GOT3 (cell line): ENCODE measurements at places on chromosomes 12 and 14.

DNA sequence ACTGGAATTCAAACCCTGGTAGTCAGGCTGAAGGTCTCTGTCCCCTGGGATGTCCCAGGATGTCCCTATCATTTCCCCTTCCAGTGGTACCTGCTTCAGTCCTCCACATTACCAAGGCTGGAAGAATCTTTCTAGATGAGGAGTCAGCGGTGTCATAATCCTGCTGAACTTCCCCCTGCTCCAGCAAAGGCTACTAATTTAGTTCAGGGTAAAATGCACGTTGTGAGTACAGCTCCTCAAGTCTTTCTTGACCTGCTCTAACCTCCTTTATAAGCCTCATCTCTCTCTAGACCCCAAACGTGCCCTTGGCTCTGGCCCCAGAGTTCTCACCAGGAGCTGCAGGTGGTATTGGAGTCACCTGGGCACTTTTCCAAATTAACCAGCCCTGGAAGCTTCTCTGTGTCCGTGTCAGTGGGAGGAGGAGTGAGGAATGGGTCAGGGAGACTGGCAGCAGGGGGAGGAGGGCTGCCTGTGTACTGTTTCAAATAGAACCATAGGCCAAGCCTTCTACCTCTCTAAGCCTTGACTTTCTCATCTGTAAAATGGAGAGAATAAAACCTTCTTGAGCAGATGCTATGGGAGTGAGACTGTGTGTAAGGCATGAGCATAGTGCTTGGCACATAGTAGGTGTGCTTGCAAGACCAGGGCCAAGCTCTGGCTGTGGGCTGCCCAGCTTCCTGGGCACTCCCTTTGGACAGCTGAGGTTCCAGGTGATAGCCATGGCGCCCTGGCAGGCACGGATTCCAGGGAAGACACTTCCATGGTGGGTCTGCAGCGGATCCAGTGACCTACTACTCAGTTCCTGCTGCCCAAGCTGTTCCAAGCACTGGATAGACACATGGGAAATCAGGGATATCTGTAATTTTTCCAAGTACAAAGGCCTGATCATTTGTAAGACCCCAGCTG lies 24.5 kb downstream of the ASB2 start:
- no peak for DNase-seq

- DNase-seq, result no peak
Measured at GRCh38 chr14:67253076-67253635, 11.9 kb downstream of the PALS1 start.

DNA sequence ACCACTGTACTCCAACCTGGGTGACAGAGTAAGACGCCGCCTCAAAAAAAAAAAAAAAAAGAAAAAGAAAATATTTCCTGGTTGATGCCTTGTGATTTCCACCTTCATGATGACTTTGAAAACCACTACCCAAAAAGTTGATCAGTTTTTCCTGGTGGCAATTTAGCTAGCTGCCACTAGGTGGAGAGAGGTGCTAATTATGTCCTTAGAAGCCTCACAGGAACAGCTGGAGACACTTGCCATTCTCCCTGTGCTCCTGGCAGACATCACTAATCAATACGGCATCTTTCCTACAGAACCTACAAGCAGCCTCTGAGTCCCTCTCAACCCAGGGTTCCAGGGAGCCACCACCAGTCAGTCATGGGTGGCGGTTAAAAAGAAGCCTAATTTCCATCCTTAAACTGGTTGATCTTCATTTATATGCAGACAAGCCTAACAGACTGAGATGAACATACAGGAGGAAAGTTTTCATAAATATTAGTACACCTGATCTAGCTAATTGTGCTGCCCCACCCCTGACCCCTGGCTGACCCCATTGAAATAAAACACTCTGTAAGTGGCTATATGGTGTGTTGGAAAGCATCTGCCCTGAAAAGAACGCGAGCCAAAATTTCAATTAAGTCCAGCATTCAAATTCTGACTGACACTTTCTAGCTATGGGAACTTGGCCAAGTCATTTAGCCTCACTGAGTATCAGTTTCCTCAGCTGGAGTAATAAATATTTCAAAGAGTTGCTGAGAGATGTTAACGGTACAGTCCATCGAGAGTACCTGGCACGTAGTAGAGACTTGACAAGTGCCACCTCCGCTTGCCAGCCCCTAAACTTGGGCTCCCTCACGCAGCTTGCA lies 6.2 kb upstream of the OAS1 start:
- DNase-seq, result no peak

- DNase-seq, result no peak
Measured at GRCh38 chr12:57138526-57139272, 8.7 kb downstream of the LRP1-AS start.

GRCh38 chr12:77225373-77225772 lies 160.0 kb upstream of the E2F7 start:
- no peak for DNase-seq

GRCh38 chr14:93002049-93002448 lies 79.1 kb downstream of the CHGA start:
- DNase-seq, result no peak

GRCh38 chr14:25570483-25570882 lies 520.5 kb upstream of the STXBP6 start:
- no peak for DNase-seq

DNA sequence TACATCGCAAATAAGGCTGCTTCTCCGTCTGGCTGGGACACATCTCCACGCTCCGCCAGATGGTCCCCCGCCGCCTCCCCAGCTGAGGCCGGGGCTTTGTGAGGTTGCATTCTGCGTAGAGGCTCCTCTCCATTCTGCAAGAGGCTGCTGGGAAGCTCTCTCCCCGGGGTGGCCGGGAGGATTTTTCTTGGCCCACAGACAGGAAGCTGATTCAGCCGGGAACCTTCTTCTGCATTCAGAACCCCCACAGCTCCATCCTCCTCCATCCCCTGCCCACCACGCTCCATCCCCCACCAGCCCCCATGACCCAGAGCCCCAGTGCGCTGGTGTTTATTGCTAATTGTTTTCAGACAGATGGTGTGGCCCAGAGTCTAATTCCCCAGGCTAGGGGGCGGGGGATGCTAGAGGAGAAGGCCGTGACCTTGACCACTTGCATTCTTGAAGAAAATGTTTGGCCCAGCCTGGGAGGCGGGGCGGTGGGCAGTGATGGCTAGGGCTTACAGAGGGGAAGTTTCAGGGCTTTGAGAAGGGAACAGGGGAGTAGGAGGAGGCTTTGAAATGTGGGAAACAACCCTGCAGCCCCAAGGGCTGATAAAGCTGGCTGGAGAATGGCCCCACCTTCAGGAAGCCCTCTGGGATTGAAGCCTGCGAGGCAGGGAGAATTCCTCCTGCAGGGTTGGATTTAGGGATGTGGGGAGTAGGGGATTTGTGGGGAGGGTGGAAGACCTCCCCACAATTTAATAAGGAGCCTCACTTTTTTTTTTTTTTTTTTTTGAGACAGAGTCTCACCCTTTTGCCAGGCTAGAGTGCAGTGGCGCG lies 88.5 kb upstream of the NCOR2 start:
- no peak for DNase-seq

DNA sequence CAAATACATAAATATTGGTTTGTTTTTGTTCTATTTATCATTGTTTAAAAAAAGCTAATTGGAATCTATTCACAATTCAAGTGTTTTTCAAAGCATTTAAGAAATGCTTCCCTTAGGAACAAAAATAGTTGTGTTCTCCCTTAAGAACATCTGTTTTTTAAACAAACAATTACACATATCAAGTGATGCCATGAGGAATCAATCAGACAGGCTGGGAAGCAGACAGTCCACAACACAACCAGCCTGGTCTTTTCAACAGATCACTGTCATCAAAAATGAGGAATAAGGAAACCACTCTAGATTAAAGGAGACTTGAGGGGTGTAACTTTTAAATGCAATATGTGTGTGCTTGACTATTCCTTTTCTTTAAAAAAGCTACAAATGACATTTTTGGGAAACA lies 25.5 kb downstream of the GALC start:
- DNase-seq, result no peak

DNA sequence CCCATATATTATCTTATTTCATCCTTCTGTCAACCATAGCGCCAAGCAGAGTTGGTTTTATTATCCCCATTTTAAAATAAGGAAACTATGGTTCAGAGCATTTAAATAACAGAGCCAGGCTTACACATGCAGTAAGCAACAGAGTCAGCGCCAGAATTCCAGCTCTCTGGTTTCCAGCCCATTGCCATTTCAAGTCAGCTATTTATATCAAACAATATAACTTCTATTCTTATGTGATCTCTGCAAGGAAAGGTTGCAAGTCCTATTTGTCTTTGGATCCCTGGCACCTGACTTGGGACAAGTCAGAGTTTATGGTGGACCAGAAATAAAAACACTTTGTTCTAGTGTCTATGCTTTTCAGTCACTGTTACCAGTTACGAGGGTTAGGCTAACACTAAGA lies 174.1 kb upstream of the EEA1 start:
- DNase-seq, result no peak

- no peak for DNase-seq
Measured at GRCh38 chr12:45756666-45757065, 27.2 kb downstream of the ARID2 start.

DNA sequence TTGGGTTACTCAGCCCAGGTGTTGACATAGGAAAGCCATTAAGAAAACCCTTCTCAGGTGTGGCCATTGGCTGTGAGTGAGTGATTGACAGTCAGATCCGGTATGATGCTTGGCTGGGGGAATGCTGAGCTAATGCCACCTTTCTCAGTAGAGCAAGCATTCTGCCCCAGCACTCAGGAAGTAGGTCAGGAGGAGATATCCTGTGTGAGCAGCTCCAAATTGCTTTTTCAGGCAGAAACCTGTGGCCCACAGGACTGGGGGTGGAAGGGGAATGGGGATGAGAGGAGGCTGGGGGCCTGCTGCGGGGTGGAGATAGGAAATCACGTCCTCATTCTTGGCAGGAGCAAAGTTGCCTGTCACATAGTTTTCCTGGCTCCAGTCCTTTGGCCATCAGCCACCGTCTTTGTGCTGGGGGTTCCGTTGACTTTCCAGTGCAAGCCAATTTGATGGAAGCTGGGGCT lies 55.7 kb downstream of the NINJ2 start:
- no peak for DNase-seq

DNA sequence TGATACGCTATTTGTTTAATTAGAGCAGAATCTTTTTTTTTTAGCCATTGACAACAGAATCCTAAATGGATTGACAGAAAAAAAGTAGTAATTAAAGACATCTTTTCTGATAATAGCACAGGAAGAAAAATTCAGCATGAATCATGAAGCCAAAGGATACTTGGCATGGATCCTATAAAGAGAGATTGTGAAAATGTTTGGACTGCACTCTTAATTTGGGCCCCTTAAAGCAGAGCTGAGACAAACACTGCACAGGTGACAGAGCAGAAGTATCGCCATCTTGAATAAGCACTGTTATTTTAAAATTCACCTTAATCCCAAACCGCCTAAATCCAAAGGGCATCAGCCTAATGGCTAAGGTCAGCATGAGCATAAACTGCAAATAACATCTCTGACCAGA lies 48.8 kb upstream of the SEL1L start:
- no peak for DNase-seq

DNA sequence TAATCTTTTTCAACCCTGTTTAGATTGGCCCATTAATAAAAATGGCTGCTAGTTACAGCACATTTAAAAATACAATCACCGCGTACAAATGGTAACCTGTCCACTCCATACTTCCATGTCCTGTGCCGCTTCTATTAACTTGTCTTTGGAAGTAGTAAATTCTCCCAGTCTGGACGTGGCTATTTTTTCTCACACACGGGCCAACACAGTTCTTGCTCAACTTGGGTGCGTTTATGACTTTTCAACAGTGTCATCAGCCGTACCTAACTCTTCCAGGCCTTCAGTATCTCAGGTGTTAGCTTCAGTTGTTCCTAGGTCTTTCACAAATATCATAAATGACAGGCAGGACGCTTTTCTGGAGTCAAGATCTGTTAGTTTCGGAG lies 475 bp upstream of the PCNX1 start:
- no peak for DNase-seq
